H1 (cell line): ENCODE measurements at places on chromosomes 2 and 18. TPM values are rescaled to one million over a fixed set of nuclear protein-coding genes. Genes with fewer than 3 reads are reported as not detected.

PDE11A gene
- 0.19 and 0.36 TPM in 2 replicates for total RNA-seq

LRATD1 gene
- 2.3 and 2.4 TPM in 2 replicates for total RNA-seq

NYAP2 gene
- not detected in 2 replicates for total RNA-seq

ACTG2 gene
- total RNA-seq: 11.0 and 13.7 TPM in 2 replicates

SERPINB7 gene
- total RNA-seq: not detected in 2 replicates

MRPL19 gene
- total RNA-seq: 71.5 and 75.2 TPM in 2 replicates

MC5R gene
- total RNA-seq: 0.31 and 0.37 TPM in 2 replicates

AP1S3 gene
- 19.7 and 20.2 TPM in 2 replicates for total RNA-seq

ADGRF3 gene
- total RNA-seq: 0.69 and 0.75 TPM in 2 replicates

TEKT4 gene
- not detected in 2 replicates for total RNA-seq

ZDBF2 gene
- 15.3 and 17.2 TPM in 2 replicates for total RNA-seq

ARHGAP15 gene
- total RNA-seq: not detected in 2 replicates

TMEM200C gene
- 8.3 and 9.6 TPM in 2 replicates for total RNA-seq

MEP1B gene
- total RNA-seq: not detected in 2 replicates

CCL20 gene
- total RNA-seq: not detected in 2 replicates

RFTN2 gene
- total RNA-seq: 1.2 and 2.4 TPM in 2 replicates

CCDC150 gene
- total RNA-seq: 31.9 and 42.2 TPM in 2 replicates

ANKMY1 gene
- total RNA-seq: 4.5 and 5.4 TPM in 2 replicates

RUFY4 gene
- 0.32 TPM in 1 of 2 replicates, not detected in the other for total RNA-seq

MARCHF4 gene
- 2.9 TPM in 2 replicates for total RNA-seq

NT5C1B gene
- not detected in 2 replicates for total RNA-seq

CFC1 gene
- 0.31 TPM in 1 of 2 replicates, not detected in the other for total RNA-seq

CCDC74B gene
- total RNA-seq: 4.3 and 6.7 TPM in 2 replicates

VWA3B gene
- total RNA-seq: not detected in 2 replicates

BAZ2B gene
- 46.3 and 48.8 TPM in 2 replicates for total RNA-seq

UPP2 gene
- not detected in 2 replicates for total RNA-seq

ATOH8 gene
- total RNA-seq: 0.50 and 0.54 TPM in 2 replicates

EXOC6B gene
- 30.1 and 33.0 TPM in 2 replicates for total RNA-seq

SULT1C4 gene
- 2.1 and 2.9 TPM in 2 replicates for total RNA-seq

LOXL3 gene
- 19.5 and 22.4 TPM in 2 replicates for total RNA-seq

OXER1 gene
- 1.2 and 1.3 TPM in 2 replicates for total RNA-seq

ALLC gene
- total RNA-seq: not detected in 2 replicates

UGT1A6 gene
- not detected in 2 replicates for total RNA-seq

IL1RL1 gene
- not detected in 2 replicates for total RNA-seq

GLS gene
- total RNA-seq: 81.8 and 89.8 TPM in 2 replicates

FMNL2 gene
- 45.1 and 45.9 TPM in 2 replicates for total RNA-seq

CHRND gene
- not detected in 2 replicates for total RNA-seq
